ENCODE measurements at places on chromosomes 7 and 10. TPM values are rescaled to one million over a fixed set of nuclear protein-coding genes. Genes with fewer than 3 reads are reported as not detected.

- H3K27me3 ChIP-seq: no peaks in the 10 kb centered on the region
- no peak overlapping the region for H3K27ac ChIP-seq
- no peak overlapping the region for H3K4me3 ChIP-seq
Observed at GRCh38 chr10:70513848-70514309, 35.3 kb downstream of the PALD1 start.

- peaks cover 74% of the 10 kb centered on the region for H3K27me3 ChIP-seq
- peak overlapping the region; percentile 82 for H3K4me3 ChIP-seq
- no peaks in the 10 kb centered on the region for H3K36me3 ChIP-seq
Observed at GRCh38 chr7:127254163-127254684, 1.5 kb upstream of the GRM8 start.

- H3K4me1 ChIP-seq: no peaks in the 10 kb centered on the region
- no peaks in the 10 kb centered on the region for H3K36me3 ChIP-seq
- DNase-seq: no peak
- H3K27ac ChIP-seq: no peak overlapping the region
- H3K4me3 ChIP-seq: no peak overlapping the region
- peaks cover 3% of the 10 kb centered on the region for H3K27me3 ChIP-seq
Observed at GRCh38 chr10:126663328-126663727, 7.2 kb downstream of the C10orf90 start.

DNA sequence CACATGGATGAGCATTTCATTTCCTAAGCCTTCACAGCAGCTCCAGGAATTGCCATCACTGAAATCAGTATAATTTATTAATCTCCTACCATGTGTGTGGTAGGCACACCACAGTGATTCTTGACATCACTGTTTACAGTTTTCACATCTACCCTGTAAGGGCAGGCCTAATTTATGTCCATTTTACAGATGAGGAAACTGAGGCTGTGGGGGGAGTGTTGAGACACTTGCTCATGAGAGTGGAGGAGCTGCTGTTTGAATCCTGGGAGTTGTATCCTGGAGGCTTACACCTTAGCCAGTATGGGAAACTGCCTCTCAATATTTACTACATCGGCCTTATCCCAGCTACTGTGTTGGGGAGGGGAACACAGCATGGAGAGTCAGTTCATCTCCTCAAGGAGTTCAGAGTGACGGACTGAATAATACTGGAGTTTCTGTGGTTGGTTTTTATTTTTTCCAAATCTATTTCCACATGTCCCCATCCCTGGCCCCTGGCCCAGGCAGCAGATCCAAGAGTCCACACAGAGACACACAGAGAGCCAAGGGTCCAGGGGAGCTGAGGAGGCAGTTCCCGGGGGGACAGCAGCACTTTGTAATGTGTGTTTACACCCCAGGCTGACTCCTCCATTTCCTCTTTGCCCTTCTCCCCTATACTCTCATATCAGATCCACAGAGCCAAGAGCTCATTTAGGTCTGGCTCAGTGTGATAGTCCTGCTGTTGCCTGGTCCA is 13.2 kb downstream of the UBTD1 start:
- no peak for DNase-seq
- H3K27ac ChIP-seq: no peak overlapping the region
- H3K36me3 ChIP-seq: no peaks in the 10 kb centered on the region
- H3K4me1 ChIP-seq: peaks cover 5% of the 10 kb centered on the region
- no peaks in the 10 kb centered on the region for H3K27me3 ChIP-seq

GRCh38 chr10:127306479-127306878 is 110.1 kb upstream of the INSYN2A start:
- no peaks in the 10 kb centered on the region for H3K27me3 ChIP-seq
- DNase-seq: no peak
- peaks cover 11% of the 10 kb centered on the region for H3K4me1 ChIP-seq

GRCh38 chr7:132158841-132159240 is 417.4 kb downstream of the PLXNA4 start:
- DNase-seq: no peak
- no peak overlapping the region for H3K4me3 ChIP-seq
- no peaks in the 10 kb centered on the region for H3K36me3 ChIP-seq
- H3K4me1 ChIP-seq: no peaks in the 10 kb centered on the region
- H3K27me3 ChIP-seq: peaks cover 38% of the 10 kb centered on the region

DNA sequence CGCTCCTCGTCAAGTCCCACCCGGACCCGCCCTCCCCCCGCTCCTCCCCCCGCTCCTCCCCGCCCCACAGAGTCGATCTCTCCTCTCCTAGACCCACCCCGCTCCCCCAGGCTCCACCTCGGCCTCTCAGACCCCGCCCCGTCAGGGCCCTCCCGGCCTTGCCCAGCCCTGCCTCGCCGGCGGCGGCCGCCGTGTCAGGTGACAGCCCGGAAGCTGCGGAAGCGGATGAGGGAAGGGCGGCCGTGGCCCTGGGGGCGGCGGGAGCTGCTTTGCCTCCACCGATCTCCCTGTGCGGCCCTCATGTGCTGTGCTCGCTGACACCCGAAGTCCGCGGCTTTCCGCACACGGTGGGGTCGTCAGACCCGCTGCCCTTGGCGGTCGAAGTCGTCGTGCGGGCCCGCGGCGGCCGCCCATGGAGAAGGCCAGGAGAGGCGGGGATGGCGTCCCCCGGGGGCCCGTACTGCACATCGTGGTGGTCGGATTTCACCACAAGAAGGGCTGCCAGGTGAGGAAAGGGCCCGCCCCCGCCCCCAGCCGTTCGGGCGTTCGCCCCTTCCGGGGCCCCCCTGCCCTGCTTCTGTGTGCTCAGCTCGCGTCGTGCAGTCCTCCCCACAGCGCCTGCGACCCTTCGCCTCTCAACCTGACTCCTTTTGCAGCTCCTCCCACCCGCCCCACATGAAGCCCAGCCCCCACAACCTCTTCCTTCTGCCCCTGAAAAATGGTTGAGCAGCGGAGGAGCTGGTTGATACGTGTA is at the start of gene AVL9:
AVL9 (plus strand) TSS at position 192 of the 754 bp plus-strand sequence; CDS start at position 413, 221 bp downstream.
- no peaks in the 10 kb centered on the region for H3K27me3 ChIP-seq
- DNase-seq: peak; percentile 98
- H3K4me3 ChIP-seq: peak within 1 kb of the TSS; percentile 98
- H3K27ac ChIP-seq: peak within 1 kb of the TSS; percentile 98
- peaks cover 16% of the 10 kb centered on the region for H3K4me1 ChIP-seq

GRCh38 chr10:86706401-86706841 is 38.1 kb downstream of the LDB3 start:
- peaks cover 3% of the 10 kb centered on the region for H3K4me1 ChIP-seq
- H3K27me3 ChIP-seq: peaks cover 3% of the 10 kb centered on the region
- no peak overlapping the region for H3K4me3 ChIP-seq
- no peak for DNase-seq
- H3K27ac ChIP-seq: no peak overlapping the region

DNA sequence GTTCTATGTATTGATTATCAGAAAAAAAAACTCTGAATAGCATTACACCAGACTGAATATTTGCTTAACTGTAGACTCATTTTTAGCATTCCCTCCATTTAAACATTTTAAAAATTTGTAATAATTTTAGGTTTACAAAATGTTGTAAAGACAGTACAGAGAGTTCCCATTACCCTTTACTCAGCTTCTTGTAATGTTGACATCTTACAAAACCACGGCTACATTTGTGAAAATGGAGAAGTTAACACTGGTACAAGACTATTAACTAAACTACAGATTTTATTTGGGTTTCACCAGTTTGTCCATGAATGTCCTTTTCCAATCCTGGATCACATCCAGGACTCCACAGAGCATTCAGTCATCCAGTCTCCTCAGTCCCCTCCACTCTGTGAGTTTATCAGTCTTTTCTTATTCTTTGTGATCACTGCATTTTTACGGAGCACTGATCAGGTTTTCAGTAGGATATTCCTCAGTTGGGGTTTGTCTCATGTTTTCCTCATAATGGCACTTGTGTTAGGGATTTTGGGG is 130.0 kb upstream of the EEPD1 start:
- no peaks in the 10 kb centered on the region for H3K4me1 ChIP-seq
- H3K27me3 ChIP-seq: no peaks in the 10 kb centered on the region
- no peak overlapping the region for H3K27ac ChIP-seq
- no peak for DNase-seq

DNA sequence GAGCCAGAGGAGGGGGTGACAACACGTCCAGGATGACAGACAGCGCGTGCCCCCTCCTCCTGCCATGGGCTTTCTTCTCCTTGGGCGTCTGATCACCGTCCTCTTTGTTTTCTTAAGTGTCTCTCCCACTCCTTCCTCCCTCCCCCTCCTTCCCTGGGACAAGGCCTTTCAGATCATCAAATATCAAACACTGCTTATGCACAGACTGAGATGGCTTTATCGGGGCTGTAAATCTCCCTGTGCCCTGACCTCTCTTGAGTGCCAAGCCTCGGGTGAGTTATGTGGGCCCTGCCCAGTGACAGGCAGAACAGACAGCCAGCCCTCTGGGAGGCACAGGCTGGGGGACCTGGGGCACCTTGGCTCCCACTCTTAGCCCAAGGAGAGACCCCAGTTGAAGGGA is 116.4 kb downstream of the C10orf105 start:
- H3K27me3 ChIP-seq: peaks cover 13% of the 10 kb centered on the region
- DNase-seq: no peak
- H3K4me3 ChIP-seq: no peak overlapping the region
- H3K4me1 ChIP-seq: peaks cover 3% of the 10 kb centered on the region
- no peaks in the 10 kb centered on the region for H3K36me3 ChIP-seq
- H3K27ac ChIP-seq: no peak overlapping the region

DNA sequence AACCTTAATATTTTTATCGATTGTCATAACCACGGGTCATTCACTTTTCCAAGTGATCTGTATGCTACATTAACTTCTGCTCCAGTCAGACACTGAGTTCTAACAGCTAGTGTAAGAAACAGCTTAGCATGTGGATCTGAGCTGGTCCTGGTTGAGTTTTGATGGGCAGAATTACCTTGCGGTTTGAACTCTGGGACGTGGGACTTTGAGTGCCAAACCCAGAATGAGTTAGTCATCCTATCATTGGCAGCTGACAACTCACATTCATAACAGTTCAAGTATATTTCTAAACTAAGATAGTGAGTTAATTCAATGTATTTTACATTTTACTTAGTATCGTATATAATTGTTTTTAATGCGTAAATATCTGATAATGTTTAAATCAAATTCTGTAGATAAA is 43.2 kb downstream of the C7orf33 start:
- H3K4me3 ChIP-seq: no peak overlapping the region
- no peak overlapping the region for H3K27ac ChIP-seq
- DNase-seq: no peak

- H3K4me3 ChIP-seq: no peak overlapping the region
- no peak for DNase-seq
- peaks cover 26% of the 10 kb centered on the region for H3K4me1 ChIP-seq
- peaks cover 10% of the 10 kb centered on the region for H3K36me3 ChIP-seq
Observed at GRCh38 chr7:22944510-22944909, 69.4 kb downstream of the HYCC1 start.

- H3K36me3 ChIP-seq: peaks cover 3% of the 10 kb centered on the region
- peaks cover 57% of the 10 kb centered on the region for H3K27me3 ChIP-seq
- H3K27ac ChIP-seq: peak overlapping the region; percentile 8
- DNase-seq: peak; percentile 79
Observed at GRCh38 chr10:101840741-101841453, 2.7 kb downstream of the KCNIP2 start.

DNA sequence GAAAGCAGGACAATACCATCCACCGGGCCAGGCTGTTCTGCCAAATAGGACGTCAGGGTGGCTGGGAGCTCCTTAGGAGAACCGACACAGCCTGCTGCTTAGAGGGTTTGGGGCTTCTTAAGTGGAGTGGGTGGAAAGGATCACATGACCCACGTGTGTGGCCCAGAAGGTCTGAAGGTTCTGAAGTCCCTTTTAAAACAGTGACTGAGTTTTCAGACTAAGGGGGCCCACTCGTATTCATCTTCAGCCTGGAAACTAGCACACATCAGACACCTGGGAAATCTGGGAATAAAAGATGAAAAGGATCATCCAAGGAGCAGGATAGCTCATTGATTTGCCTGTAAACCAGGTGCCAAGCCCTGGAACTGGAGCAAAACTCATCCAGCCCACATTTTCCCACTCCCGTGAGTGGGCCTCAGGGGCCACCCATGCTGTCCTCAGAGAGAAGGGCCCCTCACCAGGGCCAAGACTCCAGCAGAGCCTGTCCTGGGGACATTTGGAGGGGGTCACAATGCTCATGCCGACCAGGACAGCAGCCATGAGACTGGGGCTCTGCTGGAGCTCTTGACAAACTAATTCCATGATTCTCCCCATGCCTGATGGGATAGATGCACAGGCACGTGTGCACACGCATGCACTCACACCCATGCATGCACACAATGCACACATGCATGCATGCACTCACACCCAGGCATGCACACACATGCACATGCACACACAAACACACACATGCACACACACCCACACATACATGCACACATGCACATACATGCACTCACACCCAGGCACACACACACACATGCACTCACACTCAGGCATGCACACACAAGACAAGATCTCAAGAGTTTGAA is 168.8 kb upstream of the PPP2R2D start:
- H3K36me3 ChIP-seq: no peaks in the 10 kb centered on the region
- peaks cover 7% of the 10 kb centered on the region for H3K4me1 ChIP-seq
- no peak overlapping the region for H3K27ac ChIP-seq
- peaks cover 6% of the 10 kb centered on the region for H3K27me3 ChIP-seq

Gene TCAF2
- total RNA-seq: 0.10 TPM

Gene GSAP
- total RNA-seq: 10.9 TPM

Gene UCN3
- total RNA-seq: 1.3 TPM

Gene SFMBT2
- 9.1 TPM for total RNA-seq

Gene SCART1
- 1.7 TPM for total RNA-seq

Gene PRPS1L1
- not detected for total RNA-seq

Gene FGL2
- not detected for total RNA-seq

Gene MOGAT3
- total RNA-seq: not detected

Gene POU6F2
- 5.6 TPM for total RNA-seq
